ENCODE measurements at places on chromosomes 7 and 10. TPM values are rescaled to one million over a fixed set of nuclear protein-coding genes. Genes with fewer than 3 reads are reported as not detected.

Gene NUPR2
- total RNA-seq: not detected

Gene GLRX3
- 71.3 TPM for total RNA-seq

Gene SPDYE16
- 1.1 TPM for total RNA-seq

Gene MALSU1
- total RNA-seq: 72.7 TPM

Gene C10orf88
- 5.8 TPM for total RNA-seq

- H3K27ac ChIP-seq: no peak overlapping the region
- DNase-seq: no peak
- no peak overlapping the region for H3K4me3 ChIP-seq
- no peaks in the 10 kb centered on the region for H3K27me3 ChIP-seq
Measured at GRCh38 chr7:106291247-106291646, 6.5 kb upstream of the NAMPT start.
